ENCODE measurements at places on chromosomes 13 and 19.

DNA sequence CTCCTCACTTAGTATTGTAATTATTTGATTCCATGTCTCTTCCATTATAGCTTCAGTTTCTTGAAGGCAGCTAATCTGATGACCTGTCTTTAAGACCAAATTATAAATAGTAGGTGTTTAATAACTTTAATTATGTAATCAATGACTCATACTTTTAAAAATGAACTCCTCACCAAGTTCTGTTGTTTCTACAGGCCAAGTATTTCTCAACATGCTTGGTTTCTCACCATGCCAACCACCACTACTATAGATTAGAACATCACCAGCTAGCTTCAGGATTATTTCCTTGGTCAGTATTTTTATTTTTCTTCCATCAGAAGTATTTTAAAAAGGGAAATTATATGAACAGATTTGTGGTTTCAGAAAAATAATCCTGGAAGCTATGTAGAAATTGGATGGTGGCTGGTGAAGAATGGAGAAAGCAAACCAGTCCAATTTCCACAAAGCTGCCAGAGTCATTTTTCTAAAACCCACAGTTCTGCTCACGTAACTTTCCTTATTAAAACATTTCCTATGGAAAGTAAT, 237.7 kb upstream of the DACH1 start:
- no peak for DNase-seq

GRCh38 chr19:5030136-5030820, 61.4 kb downstream of the KDM4B start:
- no peak for DNase-seq

- DNase-seq = no peak
Observed at GRCh38 chr13:111217641-111218040, 102.5 kb downstream of the ARHGEF7 start.

GRCh38 chr19:12703046-12703445, 6.6 kb upstream of the FBXW9 start:
- DNase-seq = no peak

DNA sequence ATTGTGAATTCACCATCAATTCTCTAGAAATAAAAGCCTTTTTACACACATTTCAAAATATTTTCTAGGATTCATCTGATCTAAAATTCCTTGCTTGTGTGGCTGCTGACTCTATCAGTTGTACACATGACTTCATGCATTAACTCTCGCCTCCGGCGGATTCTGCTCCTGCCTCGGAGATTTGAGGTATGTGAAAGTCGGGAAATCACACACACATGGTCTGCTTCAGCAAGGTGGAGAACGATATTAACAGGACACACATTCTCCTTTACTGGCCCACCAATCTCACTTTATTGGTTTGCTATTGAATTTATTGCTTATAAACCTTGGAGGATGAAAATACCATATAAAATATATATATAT, 855.7 kb downstream of the SLITRK5 start:
- DNase-seq = no peak

GRCh38 chr19:1523412-1524286, at the start of gene PLK5:
PLK5 (plus strand) TSS chr19:1524077; CDS start chr19:1526997, 2,920 bp downstream.
- DNase-seq = no peak

DNA sequence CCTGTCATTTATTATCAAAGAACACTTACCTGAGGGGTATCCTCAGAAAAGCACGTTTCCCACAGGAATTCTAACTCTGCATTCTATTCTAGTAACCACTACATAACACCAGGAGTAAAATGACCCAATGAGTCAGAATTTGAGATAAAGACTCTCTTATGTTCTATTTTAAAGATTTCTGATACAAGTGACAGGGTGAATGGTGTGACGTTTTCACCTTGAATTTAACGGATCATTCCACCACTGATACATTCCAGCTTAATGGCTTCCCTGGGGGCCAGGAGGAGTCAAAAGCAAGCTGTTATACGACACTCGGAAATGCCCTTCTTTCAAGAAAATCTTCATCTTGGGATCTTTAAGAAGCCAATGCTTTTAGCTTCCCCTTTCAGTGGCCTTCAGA, 55.2 kb downstream of the SLC7A1 start:
- DNase-seq = no peak

DNA sequence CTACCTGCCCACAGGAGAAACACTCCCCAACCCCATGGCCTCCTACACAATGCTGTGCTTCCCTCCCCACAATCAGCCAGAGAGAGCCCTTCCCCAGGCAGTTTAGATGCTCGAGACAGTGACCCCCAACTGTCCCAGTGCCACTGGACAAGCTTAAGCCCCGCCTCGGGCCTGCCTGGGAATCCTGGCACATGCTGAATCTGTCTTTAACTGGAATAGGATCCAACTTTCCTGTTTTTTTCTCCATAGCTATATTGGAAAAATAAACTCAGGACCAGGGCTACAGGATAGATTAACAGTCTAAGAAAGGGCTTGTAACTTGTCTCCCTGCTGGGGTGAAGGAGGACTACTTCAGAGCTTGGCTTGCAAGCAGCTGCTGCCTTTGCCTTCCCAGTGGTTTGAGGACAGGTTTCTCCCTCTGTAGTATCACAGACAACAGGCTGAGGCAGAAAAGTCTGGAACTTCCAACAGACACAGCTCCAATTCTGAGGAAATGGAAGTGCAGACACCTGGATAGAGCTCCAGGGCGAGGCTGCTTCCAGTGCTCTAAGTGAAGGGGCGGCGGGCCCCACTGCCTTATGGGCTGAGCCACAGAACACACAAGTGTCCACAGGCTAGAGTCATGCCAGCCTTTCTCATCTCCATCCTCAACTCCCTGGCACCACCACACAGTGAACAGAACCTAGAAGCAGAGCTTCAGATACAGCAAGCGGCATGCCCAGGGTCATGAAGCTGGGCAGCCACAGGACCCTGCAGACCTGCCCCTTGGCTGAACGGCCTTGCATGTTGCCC, 228.3 kb downstream of the TUBA3C start:
- no peak for DNase-seq
